CD4-positive, alpha-beta T cell treated with Interleukin-10 for 1 hour (primary cell): ENCODE measurements at places on chromosomes 7 and 10.

DNA sequence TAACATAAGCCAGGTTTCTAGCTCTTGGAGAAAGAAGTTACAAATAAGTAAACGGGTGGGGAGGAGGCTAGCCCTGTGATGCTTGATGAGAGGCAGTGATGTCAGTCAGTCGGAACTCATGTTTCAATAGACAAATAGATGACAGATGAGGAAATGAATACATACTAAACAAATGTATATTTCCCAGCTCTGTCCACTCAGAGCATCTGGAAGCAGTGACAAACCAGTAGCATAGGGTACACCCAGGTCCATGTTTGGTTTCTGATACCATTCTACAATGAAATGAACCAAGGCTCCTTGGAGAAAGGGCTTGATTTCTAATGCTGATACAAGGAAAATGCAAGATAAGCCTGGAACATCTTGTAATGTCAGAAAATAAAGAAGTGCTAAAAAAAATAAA lies 30.6 kb downstream of the PODXL start:
- no peak for DNase-seq

DNA sequence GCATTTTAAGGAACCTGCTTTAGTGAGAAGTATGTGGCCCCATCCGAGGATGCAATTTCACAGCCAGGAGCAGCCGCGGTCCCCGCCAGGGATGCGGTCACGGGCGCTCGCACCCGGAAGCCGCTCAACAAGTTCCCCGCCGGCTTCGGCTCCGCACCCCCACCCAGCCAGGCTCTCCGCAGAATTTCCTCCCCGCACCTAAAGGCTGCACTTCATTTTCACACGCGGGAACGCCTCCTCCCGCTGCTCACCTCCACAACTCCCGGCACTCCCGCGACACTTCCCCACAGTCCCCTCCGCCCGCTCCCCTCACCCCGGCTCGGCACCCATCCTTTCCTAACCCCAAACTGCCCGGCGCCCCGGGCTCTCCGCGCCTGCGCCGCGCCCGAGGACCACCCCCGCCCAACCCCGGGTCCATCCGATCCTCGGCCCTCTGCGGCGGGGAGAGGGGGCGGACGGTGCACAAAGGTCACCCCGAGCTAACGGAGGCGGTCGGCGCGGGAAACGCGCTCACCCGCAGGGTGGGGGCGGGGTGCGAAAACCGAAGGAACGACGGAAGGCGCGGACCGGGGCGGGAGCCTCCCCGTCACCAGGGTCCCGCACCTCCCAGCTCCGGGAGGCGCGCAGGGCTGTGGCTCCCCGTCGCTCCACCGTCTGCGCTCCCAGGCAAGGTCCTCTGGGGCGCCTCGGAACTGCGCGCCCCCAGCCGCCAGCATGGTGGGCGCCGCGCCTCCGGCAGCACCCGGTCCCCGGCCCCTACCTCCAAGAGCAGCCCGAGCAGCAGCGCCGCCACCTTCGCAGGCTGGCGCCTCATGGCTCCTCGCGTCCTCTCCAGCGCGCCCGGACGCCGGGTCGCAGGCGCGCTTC lies 558 bp downstream of the VOPP1 start:
- DNase-seq: peak; percentile 69

DNA sequence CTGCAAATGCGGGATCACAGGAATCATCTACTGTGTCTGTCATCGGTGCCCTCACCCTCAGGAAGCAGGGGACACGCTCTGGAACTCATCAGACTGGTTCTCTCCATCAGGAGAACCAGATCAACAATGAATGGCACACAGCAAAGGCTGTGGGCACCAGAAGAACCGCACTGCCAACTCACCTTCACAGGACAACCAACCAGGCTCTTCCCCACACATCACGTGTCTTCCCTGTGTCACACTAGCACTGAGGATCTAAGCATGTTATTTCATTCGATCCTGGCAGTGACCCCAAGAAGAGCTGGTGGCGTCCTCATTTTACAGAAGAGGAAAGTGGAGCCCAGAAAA lies 106.1 kb downstream of the TNS3 start:
- DNase-seq: no peak

- no peak for DNase-seq
These were observed 2.5 kb downstream of the TMEM178B start for GRCh38 chr7:141076377-141076776.

DNA sequence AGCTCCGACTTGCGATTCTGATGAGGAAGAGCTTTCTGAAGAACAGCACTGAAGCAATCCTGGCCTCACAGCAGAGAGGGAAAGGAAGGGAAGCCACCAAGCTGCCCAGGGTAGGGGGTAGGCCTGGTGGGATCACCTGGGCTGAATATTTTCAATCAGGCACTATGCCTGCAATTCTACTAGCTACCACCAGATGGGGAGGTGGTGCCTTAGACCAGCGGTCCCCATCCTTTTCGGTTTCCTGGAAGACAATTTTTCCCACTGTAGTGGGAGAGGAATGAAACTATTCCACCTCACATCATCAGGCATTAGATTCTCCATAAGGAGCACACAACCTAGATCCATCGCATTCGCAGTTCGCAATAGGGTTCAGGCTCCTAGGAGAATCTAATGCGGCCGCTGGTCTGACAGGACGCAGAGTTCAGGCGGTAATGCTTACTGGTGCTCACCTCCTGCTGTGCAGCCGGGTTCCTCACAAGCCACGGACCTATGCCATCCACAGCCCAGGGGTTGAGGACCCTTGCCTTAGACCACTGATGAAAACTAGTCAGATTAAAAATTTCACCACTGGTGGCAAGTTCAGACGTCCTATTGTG lies 2.7 kb downstream of the LRRC20 start:
- DNase-seq: no peak

DNA sequence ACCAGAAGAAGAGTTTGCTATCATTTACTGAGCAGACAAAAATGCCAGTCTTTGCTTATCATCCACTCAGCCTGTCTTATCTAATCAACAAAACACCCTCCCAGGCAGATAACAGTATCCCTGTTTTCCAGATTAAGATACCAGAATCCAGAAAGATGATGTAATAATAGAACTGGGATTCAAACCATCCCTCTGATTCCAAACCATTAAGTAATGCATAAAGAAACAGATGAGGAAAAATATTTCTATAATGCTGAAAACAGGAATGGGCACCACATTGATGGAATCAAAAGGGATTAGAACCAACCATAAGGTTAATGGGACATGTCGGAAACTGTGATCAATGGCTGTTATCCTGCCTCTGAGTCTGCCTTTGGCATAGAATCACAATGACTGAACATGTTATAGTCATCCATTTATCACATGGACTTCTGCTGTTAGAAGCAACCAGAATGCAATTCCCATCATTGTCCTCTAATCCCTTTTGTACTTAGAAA lies 92.1 kb upstream of the RSU1 start:
- DNase-seq: no peak

DNA sequence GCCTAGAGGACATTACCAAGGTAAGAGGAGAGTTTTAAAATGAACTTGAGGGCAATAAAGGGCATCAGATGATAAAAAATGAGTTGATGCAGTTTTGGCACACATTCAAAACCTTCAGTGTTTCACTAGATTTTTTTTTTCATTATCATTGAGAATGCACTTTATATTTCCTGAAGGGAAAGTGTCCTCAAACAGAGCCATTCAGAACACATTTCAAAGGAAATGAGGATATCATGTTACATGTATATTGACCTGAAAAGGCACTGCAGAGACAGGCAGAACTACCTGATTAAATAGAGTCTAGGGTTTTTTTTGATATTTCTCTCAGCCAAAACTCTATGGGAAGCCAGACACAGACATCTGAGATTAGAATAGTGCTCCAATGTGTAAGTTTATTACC lies 454.0 kb downstream of the NEBL start:
- no peak for DNase-seq

DNA sequence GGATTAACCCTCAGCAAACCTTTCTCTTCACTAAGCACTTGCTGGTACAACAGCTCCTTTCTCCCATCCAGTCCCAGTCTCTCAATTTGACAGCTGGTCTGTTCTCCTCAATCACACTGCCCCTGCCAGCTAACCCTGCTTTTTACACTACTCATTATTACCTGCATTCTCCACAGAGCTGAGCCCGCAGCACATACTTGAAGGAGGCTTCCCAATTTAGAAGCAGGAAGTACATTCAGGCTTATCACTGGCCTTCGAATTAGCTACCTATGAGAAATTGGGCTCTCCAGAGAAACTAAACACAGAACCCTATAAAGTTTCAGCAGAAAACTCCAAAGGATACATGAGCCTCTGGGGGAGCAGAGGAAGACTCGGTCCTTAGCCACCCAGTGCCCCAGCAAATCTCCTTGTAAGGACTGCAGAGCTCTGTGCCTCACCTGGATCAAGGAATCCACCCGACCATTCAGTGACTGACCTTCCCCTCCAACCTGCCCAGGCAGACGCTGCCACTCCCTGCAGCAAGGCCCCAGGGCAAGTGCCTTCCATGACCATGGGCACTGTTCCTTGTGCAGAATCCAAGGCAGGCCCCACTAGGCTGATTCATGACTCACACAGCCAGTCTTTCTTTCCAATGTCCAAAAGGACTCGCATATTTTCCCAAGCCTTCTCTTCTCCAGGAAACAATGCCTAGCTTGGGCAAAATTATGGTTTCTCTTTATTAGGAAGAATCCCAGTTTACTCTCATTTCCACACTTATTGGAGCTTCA lies 68.0 kb downstream of the VOPP1 start:
- DNase-seq: no peak

DNA sequence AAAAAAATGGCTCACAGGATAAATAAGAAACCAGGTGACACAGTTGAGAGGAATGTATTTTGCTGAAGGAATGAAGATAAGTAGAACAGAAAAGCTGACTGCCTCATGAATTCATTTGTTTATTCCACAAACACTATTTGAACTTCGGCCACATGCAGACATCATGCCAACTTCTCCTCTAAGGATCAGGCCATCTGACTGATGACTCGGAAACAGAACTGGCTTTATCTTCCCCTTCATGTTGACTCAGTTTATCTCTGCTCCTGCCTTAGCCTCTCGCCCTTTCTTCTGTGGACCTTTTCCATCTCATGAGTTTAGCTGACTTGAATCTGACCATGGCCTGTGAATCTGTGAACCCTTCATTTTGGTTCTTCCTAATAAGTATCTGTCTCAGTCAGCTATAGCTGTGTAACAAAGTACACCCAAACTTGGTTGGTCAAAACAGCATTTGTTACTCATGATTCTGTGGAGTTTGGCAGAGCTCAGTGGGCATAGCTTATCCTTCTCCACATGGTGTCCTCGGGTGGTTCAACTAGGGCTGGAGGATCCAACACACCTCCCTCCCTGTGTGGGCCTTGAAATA lies 44.0 kb upstream of the GRID1 start:
- no peak for DNase-seq

GRCh38 chr10:123458933-123459332 lies 207.2 kb upstream of the GPR26 start:
- no peak for DNase-seq

GRCh38 chr10:76436981-76437380 lies 1005.6 kb downstream of the LRMDA start:
- DNase-seq: no peak

- DNase-seq: no peak
These were observed 557.4 kb upstream of the VSTM2A start for GRCh38 chr7:53984776-53985175.

GRCh38 chr10:4770801-4771553 lies 55.0 kb upstream of the AKR1E2 start:
- DNase-seq: no peak

DNA sequence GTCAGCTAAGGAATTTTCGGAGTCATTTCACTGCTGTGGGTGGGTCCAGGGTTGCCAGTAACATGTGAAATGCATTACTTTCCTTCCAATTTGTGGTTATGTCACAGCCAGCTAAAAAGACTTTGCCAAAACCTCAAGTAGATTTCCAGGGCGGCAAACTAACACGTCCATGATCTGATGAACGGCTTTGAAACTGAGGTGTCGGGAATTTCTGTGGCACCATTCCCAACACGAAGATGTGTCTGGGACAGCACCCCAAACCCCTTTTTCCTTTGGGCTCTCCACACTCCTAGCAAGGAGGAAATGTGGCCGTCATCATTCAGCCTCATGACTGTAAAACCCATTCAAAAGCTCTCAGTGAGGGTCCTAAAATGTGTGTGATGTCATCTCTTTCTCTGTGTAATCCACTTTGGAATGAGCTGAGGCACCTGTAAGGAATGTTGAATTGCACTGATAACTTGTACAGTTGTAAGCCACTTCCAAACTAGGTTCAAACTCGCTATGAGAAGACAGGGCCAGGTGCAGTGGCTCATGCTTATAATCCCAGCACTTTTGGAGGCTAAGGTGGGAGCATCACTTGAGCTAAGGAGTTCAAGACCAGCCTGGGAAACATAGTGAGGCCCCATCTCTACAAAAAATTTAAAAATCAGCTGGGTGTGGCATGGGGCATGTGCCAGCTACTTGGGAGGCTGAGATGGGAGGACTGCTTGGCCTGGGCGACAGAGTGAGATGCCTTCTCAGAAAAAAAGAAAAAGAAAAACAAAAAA lies 146.1 kb upstream of the FRMD4A start:
- DNase-seq: no peak

DNA sequence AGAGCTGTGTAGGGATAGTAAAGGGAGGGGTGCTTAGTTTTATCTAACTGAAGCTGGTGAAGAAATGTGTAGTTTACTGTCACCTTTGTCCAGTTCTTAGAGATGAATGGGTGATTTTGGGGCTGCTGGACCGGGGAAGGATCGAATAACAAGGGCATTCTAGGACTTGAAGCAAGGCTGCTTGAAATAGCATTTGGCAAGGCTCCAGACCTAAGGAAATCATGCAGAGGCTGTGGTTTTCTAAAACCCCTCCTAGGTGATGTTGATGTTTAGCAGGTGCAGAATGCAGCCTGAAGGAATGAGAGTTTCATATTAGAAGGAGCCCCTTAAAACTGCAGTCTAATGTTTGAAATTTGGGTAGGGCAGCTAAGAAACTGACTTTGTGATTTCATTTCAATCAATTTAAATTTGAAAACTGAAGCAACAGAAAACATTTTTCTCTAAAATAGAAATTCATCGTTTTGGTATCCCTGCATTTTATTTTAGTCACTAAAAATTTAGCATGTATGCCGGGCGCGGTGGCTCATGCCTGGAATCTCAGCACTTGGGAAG lies 68.5 kb downstream of the TET1 start:
- peak; percentile 31 for DNase-seq

GRCh38 chr10:15787426-15787825 lies 67.7 kb upstream of the ITGA8 start:
- no peak for DNase-seq

DNA sequence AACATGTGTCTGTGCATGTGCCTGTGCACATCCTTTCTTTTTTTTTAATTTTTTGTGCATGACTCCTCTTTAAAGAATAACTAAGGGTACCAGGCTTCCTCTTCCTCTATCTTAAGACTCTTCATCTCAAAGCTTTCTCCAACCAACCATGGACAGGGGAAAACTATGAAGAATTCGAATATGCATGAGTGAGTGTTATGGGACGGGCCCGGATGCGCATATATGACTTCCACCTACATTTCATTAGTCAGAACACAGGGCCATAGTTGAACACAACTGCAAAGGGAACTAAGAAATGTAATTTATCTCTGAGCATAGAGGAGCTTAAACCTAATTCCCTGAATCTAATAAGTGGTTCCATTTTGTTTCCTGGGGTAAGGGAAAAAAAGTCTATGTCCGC lies 270.3 kb upstream of the SORCS1 start:
- no peak for DNase-seq

DNA sequence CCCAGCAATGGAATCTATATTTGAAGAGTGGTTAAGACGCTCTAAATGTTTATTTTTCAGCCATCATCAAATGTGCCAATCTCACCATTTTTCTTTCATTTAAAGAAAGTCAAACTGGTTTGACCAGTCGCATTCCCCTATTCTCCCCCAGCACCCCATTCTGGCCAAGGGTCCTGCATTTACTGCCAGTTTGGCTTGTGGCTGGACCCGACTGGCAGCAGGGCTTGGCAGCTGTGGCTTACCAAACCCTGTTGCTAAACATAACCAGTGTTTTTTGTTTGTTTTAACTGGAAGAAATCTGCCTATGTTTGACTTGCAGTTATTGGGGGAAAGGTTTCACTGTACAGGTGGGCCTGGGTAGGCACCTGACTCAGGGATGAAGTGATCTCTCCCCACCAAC lies 116.3 kb downstream of the CYP26A1 start:
- no peak for DNase-seq
